ENCODE measurements at places on chromosomes 11 and 22.

DNA sequence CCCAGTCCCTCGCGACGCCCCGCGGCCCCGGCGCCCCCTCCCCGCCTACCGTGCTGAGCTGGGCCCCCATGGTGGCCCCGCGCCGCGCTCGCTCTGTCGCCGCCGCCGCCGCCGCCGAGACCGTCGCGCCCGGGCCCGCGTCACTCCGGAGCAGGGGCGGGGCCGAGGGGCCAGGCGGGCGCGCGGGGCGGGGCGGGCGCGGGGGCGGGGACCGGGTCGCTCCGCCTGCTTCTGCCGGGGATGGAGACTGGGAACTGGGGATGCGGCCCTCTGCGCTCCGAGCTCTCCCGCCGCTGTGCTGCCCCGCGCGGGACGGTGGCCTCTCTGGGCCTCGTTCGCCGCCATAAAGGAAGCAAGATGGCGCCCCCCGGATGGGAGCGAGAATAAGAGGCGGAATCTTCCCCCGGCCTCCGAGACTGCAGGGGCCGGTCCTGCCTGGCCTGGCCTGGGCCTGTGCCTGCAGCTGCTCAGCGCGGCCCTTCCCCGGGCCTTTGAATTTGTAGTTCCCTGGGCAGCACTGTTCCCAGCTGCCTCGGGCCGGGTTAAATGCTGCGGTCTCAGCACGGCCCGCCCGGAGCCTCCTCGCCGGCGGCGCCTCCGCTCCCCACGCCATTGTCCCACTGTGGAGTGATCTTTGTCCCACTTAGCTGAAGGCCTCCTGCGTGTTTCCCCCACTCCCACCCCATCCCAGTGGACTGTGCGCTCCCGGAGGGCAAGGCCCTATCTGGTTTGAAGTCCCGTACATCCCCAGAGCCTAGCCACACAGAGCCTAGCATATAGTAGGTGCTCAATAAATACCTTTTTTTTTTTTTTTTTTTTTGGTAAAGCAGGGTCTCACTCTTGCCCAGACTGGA is at the start of gene CYB5R3:
TSS of gene CYB5R3 (minus strand) at position 147 of the 854 bp plus-strand sequence. CDS start at position 70, 77 bp downstream.
- DNase-seq, result peak; percentile 80

- DNase-seq, result no peak
Observed at GRCh38 chr11:22151649-22152197, 41.2 kb upstream of the ANO5 start.

GRCh38 chr11:127074151-127074761 is 73.7 kb upstream of the KIRREL3 start:
- no peak for DNase-seq

GRCh38 chr11:57778318-57779037 is 16.9 kb downstream of the CTNND1 start:
- no peak for DNase-seq

Data from inflammatory macrophage treated with lipopolysaccharide for 4 hours (primary cell).